GM19239 (cell line): ENCODE measurements at places on chromosomes 12 and 14.

DNA sequence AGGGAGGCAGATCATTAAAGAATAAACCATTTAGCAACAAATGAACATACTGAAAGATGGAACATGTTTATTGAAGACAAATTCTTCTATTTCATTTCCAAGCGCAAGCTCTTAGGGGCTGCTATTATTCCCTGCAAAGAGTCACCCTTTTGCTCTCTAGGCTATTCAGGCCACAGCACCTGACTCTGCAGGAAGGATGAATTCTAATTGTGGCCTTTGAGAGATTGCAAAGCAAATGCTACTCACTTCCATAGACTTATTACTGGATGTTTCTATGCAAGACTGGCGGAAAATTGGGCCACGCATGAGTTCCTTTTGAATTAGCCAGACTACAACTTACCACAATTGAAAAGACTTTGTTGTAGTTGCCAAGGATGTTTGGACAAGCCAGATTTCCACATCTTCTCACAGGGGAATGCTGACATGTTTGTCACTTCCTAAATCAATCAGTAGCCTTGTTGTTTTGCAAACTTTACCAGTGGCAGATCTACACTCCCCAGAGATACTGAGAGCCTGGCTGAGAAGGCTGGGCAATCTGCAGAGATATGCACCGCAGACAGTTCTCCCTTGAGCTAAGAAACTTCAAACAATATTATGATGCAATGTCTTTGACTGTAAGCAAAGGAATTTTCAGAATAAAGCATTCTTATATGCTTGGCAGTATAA, 334.3 kb upstream of the SYT1 start:
- no peak for DNase-seq

DNA sequence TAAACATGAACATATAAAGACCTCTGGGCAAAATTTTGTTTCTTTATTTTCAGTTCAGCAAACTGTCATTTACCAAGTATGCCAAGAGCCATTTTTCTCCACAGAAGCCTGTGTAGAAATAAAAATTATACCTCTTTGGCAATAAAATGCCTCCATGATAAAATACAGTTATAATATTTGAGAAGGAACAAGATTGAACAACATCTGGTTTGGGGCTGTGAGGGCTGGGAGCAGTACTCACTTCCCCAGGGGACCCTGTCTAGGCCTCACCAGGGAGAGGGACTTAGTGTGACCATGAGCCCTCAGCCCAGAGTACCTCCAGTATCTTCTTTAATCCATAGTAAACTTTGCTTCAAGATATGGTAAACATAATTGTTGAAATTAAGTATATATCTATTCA, 65.1 kb downstream of the DAAM1 start:
- DNase-seq, result no peak

GRCh38 chr12:24487606-24488005, 461.3 kb downstream of the BCAT1 start:
- no peak for DNase-seq

DNA sequence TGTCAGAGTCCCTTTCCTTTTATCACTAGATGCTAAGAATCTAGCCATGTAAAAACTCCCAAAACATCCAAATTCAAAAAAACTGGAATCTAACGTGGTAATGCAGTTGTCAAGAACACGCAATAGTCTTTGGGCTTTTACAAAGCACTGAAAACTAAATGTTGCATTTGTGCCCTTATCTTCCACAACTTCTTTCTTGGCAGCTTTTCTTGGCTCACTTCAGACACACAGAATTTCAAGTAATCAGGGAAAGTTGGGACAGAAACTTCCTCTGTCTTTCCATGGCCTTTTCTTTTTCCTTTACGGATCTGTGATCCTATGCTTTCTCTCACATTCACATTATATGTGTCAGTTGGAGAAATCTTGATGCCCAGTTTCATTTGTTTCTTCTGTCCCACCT, 136.0 kb downstream of the CRADD start:
- no peak for DNase-seq

- no peak for DNase-seq
Observed at GRCh38 chr12:14913381-14913781, 25.0 kb downstream of the ERP27 start.

DNA sequence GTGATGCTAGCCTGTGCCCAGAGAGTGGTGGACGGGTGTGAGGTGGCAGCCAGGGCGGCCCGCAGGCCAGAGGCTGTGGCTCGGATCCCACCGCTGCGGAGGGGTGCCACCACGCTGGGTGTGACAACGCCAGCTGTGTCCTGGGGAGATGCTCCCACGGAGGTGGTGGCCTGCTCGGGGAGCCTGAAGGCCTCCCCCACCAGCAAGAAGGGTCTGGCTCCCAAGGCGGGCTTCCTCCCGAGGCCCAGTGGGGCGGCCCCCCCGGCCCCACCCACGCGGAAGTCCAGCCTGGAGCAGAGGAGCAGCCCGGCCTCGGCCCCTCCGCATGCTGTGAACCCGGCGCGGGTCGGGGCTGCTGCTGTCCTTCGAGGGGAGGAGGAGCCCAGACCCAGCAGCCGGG, 38.2 kb downstream of the KIF26A start:
- no peak for DNase-seq

- no peak for DNase-seq
Observed at GRCh38 chr12:48979602-48980388, 1.7 kb downstream of the WNT1 start.

DNA sequence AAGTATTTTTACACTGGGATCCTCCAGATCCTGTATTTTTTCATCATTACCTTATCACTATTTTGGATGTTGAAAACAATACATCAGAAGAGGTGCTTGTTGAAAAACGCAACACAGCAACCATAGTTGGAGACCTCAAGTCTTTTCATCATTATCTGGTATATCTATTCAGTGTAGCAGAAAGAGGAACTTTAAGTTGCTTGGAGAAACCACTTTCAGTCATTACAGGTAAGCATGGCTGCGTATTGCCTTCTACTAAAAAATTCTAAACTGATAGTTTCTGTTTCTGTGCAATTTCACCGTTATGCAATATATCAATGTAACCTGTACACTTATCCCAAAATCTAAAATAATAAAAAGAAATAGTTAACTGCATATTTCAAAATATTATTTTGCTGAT, 32.2 kb upstream of the PTPRQ start:
- no peak for DNase-seq

GRCh38 chr12:49796606-49797448, 31.4 kb downstream of the NCKAP5L start:
- no peak for DNase-seq

DNA sequence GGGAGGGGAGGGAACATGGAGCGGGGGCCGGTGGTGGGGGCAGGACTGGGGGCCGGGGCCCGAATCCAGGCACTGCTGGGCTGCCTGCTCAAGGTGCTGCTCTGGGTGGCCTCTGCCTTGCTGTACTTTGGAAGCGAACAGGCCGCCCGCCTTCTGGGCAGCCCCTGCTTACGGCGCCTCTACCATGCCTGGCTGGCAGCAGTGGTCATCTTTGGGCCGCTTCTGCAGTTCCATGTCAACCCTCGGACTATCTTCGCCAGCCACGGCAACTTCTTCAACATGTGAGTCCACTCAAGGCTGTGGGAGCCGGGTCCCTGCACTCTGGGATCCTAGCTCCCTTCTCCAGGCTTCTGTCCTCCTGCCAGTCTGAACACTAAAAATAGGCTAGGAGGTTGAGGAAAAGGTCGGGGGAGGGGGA, 1.1 kb downstream of the FITM1 start:
- DNase-seq, result no peak

- no peak for DNase-seq
Observed at GRCh38 chr14:87432698-87433097, 560.3 kb downstream of the GALC start.

GRCh38 chr12:62252576-62252975, 7.6 kb upstream of the USP15 start:
- no peak for DNase-seq

DNA sequence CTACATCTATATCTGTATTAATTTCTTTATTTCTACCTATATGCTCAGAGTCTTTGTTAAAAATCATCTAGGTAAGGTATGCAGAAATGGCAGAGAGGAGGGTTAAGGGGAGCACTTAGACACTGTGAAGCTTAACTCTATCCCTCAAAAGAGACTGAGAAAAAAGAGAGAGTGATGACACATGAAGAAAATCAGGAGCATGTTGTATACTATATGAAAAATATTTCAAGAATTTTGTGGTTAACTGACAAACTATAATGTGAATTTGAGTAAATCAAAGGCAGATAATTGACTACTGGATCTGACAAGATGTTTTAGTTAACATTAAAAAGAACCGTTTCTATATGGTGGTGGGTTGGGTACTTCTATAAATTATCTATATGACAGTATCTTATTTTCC, 1814.2 kb upstream of the SEL1L start:
- DNase-seq, result no peak

- DNase-seq, result no peak
Observed at GRCh38 chr12:107992029-107992428, 137.1 kb upstream of the WSCD2 start.

DNA sequence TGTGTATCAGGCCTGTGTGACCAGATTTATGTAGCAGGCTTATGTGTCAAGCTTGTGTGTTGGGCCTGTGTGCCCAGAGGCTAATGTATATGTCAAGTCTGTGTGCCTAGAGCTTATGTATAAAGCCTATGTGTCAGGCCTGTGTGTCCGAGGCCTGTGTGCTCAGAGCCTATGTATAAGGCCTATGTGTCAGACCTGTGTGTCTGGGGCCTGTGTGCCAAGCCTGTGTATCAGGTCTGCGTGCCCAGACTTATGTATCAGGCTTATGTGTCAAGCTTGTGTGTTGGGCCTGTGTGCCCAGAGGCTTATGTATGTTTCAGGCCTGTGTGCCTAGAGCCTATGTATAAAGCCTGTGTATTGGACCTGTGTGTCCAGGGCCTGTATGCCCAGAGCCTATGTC, 249.3 kb upstream of the AVPR1A start:
- DNase-seq, result no peak

- no peak for DNase-seq
Observed at GRCh38 chr12:66025477-66025876, 105.1 kb downstream of the LLPH start.

GRCh38 chr12:106941481-106942156, 14.1 kb upstream of the TMEM263 start:
- DNase-seq, result no peak

- DNase-seq, result no peak
Observed at GRCh38 chr12:110314308-110314707, 33.3 kb downstream of the ATP2A2 start.

DNA sequence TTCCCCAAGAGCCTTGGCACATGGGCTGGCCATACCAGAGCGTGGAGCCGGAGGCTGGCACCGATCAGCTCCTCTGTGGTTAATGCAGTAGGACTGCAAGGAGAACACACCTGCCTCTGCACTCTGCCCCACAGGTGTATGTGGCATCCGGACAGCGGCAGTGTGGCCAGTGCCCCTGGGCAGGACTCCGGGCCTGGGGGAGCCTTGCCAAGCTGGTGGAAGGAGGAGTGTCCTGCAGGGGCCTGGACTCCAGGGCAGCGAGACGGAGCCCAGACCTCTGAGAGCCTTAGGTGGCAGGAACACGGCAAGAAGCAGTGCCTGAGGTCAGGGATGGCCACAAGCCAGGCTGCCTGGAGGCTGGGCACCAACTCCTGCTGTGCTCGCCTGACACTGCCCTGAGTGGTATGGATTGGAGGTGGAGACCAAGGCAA, 5.3 kb upstream of the BEGAIN start:
- no peak for DNase-seq

- no peak for DNase-seq
Observed at GRCh38 chr12:123713823-123714585, 1.9 kb downstream of the ATP6V0A2 start.

DNA sequence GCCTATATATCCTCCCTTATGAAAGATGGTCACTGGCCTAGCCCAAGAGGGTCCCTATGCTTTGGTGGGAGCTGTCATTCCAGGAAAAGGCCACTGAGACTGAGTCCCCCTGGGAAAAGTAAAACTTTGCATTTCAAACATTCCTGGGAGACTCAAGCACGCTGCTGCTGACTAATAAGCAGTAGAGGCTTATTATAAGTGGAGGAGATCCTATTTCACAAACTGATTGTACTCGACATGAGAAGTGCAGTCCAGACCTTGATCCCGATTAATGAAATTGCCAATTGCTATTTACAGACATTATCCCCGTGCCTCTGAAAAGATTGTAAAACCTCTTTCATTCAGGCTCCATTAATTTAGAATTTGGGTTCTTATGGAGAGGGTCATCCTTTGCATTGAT, 96.6 kb downstream of the EMP1 start:
- DNase-seq, result no peak

DNA sequence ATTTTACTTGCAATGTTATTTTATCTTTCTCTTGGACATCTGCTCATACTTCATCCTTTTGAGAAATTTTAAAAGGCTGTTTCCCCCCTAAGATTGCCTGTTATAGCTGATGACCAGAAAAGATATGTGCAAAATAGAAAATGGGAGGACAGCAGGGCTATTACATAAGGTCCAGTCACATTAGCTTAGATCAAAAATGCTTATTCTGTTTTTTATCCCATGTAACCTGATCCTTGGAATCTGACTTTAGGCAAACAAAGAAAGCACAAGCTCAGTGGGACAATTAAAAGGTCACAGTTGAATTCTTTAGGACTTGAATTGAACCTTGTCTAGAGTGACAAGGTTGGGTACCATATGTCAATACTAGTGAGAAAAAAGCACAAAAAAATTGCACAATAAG, 65.1 kb upstream of the TRHDE start:
- DNase-seq, result no peak

DNA sequence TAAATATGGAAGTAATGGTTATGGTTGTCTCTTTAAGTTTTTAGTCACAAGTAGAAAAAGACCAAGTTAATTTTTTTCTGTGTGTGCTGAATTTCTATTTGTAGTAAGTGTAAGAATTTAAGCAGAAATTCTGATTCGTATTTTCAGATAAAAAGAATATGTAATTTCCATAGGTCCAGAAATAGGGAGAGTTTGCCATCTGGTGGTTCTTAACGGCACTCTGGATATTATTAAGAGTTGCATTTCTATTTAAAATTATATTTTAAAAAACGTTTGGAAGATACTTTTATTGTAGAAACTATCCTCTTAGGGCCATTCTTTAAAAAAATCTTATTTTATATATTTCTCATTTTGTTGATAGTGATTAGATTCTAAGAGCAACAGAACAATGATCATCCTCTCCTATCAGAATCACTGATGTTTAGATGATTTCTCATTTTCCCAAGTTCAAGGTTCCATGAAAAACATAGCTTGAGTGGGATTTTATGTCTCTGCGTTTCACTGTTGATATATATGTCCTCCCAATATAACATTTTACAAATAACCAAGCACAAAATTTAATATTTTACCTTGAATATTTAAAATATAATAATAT, 88.3 kb downstream of the LRRK2 start:
- DNase-seq, result no peak

DNA sequence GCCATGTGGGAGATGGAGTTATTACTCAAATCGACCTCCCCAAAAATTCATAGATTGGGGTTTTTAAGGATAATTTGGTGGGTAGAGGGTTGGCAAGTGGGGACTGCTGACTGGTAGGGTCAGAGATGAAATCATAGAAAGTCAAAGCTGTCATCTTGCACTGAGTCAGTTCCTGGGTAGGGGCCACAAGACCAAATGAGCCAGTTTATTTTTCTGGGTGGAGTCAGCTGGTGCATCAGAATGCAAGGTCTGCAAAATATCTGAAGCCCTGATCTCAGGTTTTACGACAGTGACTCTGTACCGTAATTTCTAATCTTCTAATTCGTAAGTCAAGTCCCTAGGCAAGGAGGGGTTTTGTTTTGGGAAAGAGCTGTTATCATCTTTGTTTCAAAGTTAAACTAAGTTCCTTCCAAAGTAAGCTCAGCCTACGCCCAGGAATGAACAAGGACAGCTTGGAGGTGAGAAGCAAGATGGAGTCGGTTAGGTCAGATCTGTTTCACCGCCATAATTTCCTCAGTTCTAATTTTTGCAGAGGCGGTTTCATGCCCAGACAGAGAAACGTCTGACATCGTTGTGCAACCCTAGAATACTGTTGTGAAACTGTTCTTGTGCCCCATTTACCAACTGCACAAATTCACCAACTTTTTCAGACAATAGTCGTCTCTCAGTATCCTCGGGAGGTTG, 104.5 kb upstream of the SFSWAP start:
- no peak for DNase-seq
